Globus pallidus (tissue), 1 donor: ENCODE measurements at places on chromosomes 12 and 14.

GRCh38 chr14:104126753-104127152, 11.6 kb upstream of the KIF26A start:
- DNase-seq, result no peak

- no peak for DNase-seq
Observed at GRCh38 chr14:104869669-104870367, 4.8 kb downstream of the CEP170B start.

DNA sequence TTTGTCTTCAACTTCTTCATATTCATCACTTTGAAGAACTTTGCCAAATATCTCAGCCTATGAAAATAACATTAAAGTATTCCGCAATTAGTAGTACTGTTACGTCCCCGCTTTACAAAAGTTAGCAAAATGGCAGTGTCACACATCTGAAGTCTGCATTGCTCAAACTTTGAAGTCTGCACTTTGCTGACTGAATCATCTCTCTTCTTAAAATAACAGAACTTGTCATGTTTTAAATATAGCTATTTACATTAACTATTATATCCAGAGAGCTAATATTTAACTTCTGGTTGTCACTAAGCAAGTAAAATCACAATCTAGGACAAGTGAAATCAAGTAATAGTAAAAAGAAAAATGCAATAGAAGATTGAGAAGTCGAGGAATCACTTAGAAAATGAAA, 34.5 kb downstream of the IPO8 start:
- DNase-seq, result no peak

GRCh38 chr14:74959596-74960180, 4.3 kb upstream of the PGF start:
- no peak for DNase-seq

DNA sequence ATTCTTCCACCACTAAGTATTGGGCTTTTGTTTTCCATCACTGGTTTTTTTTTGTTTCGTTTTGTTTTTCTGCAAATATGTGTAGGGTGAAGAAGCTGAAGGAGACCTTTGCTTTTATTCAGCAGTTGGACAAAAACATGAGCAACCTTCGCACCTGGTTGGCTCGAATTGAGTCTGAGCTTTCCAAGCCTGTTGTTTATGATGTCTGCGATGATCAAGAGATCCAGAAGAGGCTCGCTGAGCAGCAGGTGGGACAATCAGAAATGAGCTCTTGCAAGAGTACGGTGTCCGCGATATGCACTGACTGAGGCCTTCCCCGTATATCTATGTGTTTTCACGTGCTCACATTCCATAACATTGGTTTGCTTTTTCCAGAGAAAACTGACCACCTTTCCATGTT, 91.5 kb downstream of the ESR2 start:
- no peak for DNase-seq

DNA sequence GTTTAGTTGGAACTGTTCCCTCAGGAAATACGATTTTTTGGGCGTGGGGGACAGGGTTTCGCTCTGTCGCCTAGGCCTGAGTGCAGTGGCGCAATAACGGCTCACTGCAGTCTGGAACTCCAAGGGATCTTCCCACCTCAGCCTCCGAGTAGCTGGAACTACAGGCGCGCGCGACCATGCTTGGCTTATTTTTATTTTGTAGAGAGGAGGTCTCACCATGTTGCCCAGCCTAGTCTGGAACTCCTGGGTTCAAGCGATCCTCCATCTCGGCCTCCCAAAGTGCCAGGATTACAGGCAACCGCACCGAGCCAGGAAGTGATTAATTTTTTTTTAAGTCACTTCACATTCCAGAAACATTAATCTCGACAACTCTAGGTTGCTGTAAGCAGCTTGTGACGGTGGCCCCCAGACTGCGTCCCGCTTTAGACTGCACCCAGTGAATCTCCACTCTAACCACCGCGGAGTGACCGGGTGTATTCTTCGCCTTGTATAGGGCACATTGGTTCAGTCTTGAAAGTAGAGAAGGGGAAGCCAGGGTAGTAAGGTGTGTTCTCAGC, 830 bp upstream of the MIS18BP1 start:
- DNase-seq, result peak; percentile 12

GRCh38 chr12:33437598-33437997, 2.0 kb downstream of the SYT10 start:
- DNase-seq, result no peak

DNA sequence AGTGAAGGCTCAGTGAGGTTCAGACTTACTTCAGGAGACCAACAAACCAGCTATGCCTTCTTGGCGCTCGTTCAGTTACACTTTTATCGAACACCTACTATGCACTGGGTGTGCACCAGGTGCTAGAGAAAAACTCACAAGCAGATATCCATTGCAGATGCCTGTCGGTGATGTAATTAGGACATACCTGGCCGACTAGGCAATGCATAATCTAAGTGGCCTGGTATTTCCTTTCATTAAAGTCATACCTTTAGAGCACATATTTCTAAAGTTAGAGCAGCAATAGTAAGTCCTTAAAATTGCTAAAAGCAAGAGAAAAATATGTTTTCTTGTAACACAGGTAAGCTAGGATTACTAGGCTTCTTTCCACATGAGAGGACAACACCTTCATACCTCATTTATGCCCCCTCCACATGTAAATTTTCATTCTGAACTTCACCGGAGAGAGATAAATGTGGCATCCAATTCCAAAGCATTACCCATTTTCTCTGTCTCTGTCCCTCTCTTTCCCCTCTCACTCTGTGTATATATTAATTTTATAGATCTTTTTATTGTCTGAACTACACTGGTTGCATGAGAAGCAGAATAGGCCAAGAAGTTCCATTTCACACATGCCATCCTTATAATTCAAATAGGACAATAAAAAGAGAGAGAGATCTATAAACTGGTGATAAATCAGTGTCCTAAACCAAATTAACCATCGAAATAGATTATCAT, 242.2 kb downstream of the SPTSSA start:
- no peak for DNase-seq

- DNase-seq, result peak; percentile 32
Observed at GRCh38 chr12:12725956-12726554, 8.9 kb downstream of the CDKN1B start.

DNA sequence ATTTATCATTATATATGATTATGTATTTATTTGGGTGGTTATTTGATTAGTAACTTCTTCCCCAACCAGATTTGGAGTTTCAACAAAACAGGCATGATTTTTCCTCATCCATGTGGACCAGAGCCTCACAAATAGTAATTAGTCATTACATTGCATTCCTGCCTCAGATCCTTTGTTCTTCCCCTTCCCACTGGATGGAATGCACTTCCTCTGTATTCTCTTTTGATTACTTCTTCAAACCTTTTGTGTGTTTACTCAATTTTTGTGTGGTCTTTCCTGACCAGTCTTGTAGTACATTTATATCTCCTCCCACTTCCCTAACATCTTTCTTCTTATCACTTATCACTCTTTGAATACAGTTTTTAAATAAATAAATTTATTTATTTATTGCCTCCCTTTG, 15.5 kb downstream of the SYT1 start:
- no peak for DNase-seq

DNA sequence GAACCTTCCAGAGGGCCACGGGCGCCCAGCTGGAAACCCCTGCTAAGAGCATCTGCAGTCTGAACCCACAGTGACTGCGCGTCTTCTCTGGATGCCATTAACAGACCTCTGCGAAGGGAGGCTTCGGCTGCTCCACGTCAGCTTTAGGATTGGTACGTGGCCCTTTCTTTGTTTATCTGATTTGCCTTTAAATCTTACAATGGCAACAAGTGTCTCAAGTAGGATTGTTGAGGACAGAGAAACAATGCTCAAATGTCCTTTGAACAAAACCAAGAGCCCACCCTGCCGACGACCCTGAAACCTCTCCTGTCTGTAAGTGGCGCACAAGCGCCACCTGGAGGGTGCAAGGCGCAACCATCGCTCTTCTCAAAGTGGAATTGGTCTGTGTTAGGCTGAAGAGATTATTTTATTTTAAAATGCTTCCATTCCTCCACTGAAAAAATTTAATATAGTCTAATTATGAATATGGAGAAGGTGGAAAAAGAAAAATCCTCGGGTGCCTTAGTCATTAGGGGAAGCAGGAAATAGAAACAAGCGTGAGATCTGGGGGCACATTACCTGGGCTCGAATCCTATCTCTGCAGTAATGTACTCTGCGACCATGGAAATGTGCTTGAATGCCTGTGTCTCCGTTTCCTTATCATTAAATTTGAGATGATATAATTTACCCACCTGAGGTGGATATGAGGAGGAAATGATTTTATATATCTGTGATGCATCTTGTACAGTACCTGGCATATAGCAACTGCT, 82.6 kb upstream of the PTPRB start:
- DNase-seq, result peak; percentile 53

GRCh38 chr14:51310505-51310944, 70.5 kb downstream of the TMX1 start:
- DNase-seq, result peak; percentile 51

DNA sequence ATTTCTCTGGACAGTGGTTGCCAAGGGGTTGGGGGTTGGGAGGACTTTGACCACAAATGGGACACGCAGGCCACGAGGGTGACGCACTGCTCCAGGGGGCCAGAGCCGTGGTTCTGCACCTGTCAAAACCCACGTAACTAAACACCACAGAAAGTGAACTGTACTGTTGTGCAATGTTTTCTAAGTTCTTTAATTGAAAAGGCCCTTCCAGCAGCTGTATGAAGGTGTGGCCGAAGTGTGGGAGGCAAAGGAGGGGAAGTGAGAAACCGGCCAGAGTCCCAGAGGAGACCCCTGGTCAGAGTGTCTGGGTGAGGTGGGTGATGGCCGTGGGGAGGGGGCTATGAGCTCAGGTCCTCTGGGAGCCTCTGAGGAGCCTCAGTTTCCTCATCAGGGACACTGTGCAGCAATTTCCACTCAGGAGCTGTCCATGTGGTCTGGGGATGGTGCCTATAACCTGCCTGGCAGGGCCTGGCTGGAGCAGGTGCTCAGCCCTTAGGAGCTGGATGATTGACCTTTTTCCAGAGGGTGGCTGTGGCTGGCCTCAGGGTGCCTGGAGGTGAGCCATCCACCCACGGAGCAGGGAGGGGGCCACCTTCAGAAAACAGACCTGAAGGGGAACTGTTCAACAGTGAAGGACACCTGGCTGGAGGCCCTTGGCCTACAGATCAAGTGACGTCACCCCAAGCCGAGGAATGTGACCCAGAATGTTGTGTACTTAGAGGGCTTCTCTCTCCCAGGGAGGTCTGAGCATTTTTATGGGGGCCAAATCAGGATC, 9.8 kb upstream of the BDKRB2 start:
- DNase-seq, result no peak

DNA sequence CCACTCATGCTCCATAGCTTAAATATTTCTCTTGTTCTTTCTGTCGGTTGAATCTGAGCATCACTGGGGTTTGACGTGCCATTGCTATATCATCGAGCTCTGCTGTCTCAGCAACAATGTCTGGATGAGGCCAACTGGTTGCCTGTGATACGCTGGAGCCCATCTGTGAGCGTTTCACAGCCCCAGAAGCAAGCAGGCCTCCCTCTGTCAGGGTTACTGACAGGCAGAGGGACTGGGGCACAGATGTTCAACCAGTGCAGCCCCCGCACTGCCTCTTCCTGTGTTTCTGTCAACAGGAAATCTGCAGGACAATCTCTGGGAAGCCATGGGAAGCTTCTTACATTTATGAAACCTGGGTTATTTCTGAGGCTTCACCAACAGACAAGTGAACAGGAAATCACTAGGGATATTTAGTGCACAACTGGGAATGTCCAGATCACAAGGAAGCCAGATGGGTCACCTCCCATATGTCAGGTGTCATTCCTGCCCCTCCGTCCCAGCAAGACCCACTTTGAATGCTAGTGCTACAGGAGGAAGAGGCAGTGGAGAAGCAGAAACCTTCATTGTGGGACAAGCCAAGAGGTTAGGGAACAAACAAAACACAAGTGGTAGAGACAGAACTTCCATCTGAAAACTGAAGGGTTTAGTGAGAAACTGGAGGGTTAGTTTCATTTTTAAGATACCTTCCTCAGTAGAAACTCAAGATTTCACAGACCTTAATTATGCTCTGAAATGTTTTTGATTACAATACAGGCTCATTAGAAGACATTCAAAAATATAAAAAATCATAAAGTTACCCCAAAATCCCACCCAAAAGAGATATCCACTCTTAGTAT, 24.1 kb downstream of the DMAC2L start:
- DNase-seq, result peak; percentile 70

DNA sequence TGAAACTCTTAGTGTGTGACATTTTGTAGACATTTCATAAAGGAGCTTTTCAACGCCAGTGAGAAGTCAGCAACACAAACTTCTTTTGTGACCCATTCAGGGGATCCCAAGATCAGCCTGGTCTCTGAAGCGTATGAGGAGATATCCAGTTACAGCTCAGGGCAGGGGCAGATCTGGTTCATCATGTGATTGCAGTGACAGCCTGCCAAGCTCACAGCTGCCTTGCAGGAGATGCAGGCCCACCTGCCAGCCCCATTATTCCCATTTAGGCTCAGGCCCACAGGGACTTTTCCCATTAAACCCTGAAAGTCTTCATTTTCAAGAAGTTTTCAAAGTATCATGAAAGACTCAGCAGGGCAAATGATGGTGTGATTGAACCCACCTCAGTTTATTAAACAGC, 38.3 kb downstream of the SRGAP1 start:
- DNase-seq, result no peak

DNA sequence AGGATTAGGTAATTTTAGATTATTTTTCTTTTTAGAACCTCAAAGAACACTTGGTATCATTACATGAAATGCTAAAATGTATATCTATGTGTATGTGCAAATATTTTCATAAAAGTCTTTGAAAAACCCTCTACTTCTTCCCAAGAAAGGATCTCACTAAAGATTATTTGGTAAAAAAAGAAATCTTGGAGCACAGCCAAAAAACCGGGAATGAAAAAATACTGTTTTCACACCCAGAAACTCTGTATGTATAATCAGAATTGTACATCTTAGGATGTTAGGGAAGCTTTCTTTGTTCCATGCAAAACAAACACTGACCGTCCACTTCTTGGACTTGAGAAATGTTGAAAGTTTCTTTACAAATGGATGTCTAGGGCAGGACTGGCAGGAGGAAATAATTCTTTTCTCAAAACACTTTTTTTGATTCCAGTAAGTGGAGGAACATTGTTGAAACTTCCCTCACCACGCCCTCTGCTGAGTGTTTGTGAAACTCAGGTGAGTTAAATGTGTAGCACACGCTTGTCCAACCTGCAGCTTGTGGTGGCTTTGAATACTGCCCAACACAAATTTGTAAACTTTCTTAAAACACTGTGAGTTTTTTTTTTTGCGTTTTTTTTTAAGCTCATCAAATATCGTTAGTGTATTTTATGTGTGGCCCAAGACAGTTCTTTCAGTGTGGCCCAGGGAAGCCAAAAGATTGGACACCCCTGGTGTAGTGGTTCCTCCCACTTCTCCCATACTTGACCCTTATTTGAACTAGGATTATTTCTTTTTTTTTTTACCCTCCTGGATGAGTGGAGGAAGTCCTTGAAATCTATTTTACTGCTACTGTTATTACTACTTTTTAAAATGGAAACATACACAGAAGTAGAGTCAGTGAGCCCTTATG, 26.6 kb downstream of the FBXO34 start:
- DNase-seq, result no peak
